ENCODE measurements at places on chromosomes 2 and 18.
A peak's percentile ranks its signal among the peaks of the same experiment; 100 is the strongest.

- DNase-seq: no peak
These were observed 26.0 kb upstream of the NOTO start for GRCh38 chr2:73176205-73176880.

DNA sequence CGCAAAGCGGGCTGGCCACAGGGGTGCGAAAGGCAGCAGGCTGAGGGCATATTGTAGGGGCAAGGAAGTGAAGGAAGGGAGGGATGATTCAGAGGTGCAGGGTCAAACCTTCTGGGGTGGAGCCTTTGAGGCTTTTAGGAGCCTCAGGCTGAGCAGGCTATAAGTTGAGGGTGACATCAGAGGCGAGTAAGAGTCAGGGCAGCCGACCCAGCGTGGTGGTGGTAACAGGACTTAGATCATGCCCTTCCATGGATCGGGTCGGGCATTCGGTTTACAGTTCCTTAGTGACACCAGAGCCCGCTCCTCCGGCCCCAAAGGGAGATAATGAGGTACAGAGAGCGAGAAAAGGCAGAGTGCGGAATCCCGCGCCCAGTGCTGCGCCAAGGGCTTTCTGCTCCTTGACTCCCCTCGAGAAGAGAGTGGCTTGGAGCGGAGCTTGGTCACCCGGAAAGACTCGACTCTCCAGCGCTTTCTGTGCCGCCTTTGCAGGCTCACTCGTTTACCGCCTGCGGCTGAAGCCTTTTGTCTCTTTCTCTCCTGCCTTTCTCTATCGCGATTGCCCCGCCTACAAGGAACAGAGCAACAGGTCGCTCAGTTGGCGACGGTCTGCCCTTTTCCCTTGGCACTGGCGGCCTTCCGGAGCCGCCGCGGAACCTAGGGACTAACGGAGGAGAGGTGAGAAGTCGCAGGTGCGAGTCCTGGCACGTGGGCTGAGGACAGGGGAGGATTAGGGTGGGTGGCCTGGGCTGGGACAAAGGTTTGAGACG, 720 bp downstream of the LBX2 start:
- peak; percentile 54 for DNase-seq

- DNase-seq: no peak
These were observed 44.0 kb upstream of the ARHGAP15 start for GRCh38 chr2:143085125-143085784.

DNA sequence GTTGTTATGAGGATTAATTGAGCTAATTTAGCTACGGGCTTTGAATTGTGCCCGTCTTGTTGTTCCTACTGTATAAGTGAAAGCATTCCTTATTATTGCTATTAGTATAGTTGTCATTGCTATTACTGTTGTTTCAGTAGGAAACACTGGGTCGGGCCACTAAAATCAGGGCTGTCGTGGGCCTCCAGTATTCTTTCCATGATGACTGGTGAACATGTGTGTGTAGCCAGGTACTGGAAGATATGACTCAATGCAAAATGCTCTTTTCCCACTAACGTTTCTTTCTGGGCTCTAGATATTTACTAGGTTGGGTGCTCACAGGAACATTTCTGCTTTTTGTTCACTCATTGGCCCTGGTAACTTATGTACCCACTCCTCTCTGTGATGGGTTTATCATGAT, 4.9 kb downstream of the TTL start:
- DNase-seq: no peak

All from MV-4-11 (cell line).